A549 (cell line): ENCODE measurements at places on chromosomes 13 and 19.

GRCh38 chr13:47303626-47304025 lies 406.8 kb upstream of the HTR2A start:
- DNase-seq, result no peak

GRCh38 chr13:30371649-30372265 lies 50.5 kb upstream of the UBE2L5 start:
- peak; percentile 7 for DNase-seq

- no peak for DNase-seq
These were observed 6.0 kb upstream of the FFAR2 start for GRCh38 chr19:35442091-35442490.

DNA sequence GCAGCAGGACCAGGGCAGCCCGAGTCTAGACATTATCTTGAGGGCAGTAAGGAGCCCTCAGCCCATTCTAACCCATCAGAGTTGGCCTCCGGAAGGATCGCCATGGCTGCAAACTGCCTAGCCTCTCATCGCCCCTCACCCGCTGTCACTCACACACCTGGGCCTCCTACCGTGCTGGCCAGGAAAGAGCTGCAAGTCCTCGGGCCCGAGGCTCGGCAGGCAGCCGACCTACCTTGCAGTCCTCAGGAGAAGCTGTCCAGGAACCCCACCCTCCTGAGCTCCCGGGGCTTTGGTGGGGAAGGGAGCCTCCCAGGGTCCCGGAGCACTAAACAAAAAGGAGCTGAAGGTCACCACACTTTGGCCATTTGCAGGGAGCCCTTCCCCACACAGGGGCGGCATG lies 46.8 kb downstream of the CCNE1 start:
- DNase-seq, result no peak

- DNase-seq, result no peak
These were observed 7.3 kb downstream of the NWD1 start for GRCh38 chr19:16726916-16727315.

GRCh38 chr13:88862095-88862620 lies 1191.0 kb downstream of the SLITRK5 start:
- no peak for DNase-seq

- no peak for DNase-seq
These were observed 5.3 kb upstream of the ZNF613 start for GRCh38 chr19:51921949-51922348.

DNA sequence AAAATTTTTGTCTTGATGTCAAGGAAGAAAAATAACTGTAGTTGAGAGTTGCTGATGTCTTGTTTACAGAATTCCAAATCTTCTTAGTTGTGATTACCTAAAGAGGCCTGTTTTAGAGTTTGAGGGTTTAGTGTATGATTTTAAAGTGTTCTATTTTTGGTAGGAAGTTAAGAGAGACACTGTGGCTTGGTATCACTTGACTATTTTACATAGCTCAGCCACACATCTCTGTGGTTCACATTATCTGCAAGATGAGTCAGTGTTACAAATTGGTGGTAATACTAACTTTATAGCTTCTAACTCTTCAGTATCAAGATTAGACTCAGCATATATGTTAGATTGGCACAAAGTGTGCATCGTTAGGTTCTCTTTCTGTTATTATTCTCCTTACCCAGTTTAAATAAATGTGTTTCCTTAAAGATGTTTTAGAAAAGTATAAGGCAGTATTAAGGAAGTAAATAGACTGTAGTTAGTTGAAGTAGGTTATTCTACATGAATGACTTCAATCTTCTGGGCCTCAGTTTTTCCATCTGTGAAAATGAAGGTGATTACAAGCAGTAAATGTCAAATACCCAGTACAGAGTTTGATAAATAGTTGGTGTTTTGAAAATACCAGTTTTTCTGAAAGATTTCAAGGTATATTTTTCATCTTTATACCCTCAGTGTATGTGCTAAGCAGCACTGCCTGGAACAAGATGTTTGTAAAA lies 33.4 kb downstream of the COG6 start:
- DNase-seq, result no peak

DNA sequence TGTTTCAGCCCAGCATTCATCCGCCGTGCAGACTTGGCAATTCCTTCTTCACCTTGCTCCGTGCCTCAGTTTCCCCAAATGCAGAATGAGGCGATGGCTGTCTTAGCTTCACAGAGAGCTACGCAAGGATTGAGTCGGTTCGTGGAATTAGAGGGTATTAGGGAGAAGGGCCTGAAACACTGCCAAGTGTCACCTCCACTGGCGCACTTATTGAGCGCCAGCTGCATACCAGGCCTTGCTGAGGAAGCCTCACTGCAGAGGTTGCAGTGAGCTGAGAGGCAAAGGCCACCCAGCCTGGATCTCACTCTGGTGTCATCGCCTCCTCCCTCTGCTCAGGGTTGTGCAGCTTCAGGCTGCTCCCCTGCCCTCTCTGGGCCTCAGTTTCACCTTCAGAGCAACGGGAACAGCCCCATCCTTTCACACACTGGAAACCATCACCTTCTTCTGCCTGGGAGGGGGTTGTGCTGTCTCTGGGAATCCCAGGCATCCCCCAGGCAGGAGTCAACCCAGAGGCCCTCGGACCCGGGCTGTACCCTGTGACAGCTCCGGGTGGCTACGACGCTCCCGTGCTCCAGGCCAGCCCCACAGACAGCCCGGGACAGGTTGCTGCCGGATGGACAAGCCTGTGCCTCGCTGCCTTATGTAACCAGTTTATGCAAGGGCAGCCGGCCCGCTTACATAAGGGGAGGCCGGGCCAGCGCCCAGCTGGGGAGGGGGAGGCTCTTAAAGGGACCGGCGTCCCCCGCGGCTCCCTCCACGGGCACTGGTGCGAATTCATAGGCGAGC lies 31.9 kb downstream of the NFIC start:
- DNase-seq, result no peak

GRCh38 chr13:21661097-21661909 lies 9.6 kb upstream of the FGF9 start:
- no peak for DNase-seq

DNA sequence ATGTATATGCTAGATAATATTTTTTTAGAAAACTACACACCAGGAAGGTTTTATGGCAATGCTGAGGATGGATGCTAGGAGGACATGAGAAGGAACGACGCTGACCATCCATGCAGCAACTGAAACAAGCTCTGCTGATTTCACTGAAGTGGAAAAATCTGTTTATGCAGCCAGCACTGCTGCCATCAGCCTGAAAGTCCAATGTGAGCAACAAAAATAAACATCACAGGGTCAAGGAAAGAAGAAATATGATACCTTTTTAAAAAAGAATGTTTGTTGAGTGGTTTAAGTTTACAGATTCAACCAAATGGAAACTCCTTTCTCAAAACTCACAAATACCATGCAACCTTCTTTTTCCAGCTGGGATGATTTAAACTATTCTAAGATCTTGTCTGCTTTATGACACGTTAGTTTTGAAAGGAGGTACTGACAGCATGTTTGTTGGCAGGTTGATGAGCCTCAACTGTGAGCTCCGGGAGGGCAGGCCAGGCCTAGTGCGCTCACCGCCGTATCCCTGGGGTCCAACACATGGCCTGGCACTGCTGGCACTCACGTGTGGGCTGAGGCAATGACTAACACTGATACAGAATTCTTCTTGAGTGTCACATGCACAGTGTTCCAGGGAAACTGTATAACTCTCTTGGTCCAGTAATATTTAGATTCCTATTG lies 46.8 kb downstream of the LATS2 start:
- peak; percentile 21 for DNase-seq

GRCh38 chr13:110209950-110210603 lies 96.9 kb downstream of the COL4A1 start:
- no peak for DNase-seq

DNA sequence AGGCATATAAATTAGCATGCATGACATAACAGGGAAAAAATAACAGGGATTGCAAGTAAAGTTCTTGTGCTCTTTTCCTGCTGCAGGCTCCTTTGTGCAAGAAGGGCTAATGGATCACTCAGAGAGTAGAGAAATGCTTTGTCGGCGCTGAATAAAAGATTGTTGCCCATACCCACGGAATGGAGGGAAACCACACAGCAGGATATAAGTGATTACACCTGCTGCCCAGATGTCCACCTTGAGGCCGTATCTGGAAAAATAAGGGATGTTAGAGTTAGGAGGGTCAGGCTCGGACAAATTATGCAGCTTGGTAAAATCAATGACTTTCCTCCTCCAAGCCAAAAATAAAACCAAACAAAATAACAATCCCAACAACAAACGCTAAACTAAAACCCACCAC lies 322.3 kb downstream of the DCLK1 start:
- no peak for DNase-seq

GRCh38 chr13:101267656-101268055 lies 148.7 kb downstream of the NALCN start:
- no peak for DNase-seq

- DNase-seq, result no peak
These were observed 225.8 kb downstream of the GGACT start for GRCh38 chr13:100362781-100363180.

DNA sequence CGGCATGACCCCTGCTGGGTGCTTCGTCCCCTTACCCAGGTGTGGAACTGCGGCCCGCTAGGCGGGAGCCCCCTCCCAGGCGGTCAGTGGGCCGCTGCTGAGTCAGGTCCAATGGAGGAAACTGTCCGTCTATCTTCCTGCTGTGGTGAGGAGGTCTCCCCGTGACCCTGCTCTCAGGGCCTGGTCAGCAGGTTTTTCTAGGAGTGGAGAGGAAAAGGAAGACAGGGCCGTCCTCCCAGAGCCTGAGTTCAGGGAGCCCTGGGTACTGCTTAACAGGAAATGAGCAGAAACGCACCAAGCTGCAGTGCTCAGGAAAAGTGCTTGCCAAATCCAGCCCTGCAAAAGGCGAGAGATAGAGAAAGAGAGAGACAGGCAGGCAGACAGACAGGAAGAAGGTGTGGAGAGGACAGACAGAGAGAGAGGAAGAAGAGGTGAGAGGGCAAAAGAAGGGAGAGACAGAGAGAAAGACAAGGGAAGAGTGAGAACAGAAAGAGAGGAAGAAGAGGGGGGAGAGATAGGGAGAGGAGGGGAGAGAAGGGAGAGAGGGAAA lies 10.3 kb downstream of the SH3GL1 start:
- no peak for DNase-seq

DNA sequence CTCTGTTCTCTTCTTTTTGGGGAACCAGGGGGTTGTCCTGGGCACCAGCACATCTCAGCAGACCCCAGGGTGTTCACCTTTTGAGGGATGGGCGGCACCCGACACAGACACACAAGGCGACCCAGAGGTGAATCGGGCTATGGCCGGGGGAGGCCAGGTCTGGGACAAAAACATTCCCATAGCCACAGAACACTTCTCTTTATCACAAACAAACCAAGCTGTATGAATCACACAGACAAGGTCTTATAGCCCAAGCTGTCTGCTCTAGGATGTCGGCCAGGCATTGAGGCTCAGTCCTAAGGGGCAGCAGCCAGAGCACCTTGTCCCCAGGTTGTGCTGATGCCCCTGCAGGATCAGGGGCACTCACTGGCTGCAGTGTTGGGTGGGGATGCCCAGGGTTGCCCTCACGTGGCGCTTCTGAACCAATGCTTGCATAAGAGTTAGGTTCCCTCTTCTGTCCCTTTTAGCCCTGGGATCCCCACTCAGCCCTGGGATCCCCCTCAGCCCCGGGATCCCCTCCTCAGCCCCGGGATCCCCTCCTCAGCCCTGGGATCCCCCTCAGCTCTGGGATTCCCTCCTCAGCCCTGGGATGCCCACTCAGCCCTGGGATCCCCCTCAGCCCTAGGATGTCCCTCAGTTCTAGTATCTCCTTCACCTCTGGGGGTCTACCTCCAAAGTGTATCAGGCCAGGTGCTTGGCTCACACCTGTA lies 26.9 kb downstream of the MAU2 start:
- no peak for DNase-seq

GRCh38 chr13:22497991-22498780 lies 682.6 kb upstream of the SGCG start:
- no peak for DNase-seq

DNA sequence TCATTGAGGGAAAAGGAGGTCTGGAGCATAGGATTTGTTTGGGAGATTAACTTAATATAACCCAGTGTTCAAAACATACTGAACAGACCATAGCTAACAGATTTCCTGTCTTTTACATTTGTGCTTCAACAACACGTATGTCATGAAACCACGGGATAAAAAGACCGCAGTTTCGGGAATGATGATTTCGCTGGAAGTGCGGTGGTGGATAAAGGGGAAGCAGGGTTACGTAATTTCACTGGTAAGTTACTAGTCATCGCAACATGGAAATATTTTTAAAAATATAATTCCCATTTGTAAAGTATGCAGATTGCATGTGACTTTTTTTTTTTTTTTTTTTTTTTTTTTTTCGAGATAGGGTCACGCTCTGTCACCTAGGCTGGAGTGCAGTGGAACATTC lies 237.4 kb downstream of the LMO7 start:
- no peak for DNase-seq

DNA sequence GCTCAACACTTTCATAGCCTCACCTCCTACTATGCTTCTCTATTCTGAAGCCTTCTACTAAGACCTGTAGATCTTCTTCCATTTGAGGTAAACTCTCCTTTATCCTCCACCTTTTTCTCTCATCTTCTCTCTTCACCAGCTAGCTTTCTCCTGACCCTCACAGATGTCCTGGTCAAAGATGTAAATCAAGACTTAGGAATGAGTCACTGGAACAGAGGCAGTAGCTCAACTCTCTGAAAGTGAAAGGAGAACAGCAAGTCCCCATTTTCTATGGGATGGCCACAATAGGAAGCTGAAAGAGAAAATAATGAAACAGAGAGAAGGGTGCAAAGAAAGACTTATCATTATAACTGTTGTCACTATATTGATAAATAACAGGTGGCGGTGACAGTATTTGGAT lies 86.1 kb upstream of the DOCK9 start:
- DNase-seq, result no peak

DNA sequence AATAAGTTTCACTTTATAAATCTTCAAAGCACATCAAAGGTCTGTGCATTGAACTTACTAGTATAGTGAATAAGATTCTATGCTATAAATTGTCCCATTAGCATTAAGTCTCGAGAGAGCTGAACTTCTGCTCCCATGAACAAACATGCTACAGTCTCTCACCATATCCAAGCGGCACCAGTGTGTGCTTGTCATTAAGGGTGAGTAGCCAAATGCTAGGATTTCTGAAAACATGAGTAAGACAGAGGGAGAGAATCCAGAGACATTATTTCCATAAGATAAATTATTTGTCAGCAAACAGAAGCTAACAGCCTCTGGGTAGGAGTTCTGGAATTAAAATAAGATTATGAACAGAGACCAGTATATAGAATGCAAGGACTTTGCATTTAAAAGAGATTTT lies 2882.5 kb downstream of the PCDH9 start:
- DNase-seq, result no peak

DNA sequence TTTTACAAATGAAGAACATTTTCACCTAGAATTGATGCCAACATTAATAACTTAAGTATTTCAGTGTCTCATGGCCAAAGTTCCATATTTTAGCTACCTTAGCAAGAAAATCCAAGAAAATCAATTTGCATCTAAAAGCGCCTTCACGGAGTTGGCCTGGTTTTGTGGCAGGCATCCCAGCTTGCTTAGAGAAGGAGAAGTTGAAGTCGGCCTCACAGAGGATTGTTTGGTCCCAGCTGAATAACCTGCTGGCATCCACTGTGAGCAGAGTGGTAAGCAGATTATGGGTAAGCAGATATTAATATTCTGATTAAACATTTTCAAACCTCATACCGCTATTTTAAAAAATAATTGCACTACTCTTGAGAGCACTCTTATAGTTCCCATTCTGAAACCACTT lies 62.3 kb upstream of the STARD13 start:
- DNase-seq, result no peak
